RPMI8226 (cell line): ENCODE measurements at places on chromosomes 4 and X.

- no peak for DNase-seq
These were observed 79.4 kb downstream of the FTHL17 start for GRCh38 chrX:30992381-30992904.

DNA sequence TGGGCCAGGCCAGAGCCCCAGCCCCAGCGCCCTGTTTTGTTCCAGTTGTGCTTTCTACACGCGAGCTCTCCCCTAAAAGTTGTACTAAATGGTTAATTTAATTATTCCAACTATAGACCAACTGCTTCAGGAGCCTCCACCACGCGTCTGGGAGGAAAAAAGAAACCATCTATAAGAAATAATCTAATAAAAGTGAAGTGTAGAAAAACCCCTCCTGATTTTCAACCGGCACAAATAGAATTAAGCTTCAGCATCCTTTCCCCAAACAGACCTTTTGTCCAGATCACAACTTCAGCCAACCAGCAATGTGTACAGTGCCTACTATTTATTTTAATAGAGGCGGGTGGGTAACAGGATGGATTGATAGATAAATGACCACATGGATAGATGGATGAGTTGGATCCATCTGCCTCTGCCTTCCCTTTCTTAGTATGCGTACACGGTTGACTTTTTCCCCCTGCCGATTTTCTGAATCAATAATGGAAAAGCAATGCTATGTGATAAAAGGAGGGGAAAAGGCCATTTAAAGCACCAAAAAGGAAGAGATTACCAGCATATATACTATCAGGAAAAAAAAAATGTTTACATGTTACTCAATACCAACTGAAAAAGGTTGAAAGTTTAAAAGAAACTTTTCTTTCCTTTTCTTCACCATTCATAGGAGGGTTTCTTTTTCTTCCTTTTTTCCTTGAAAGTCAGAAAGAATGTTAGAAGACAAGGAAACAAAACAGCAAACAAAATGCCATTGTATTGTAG is 3.7 kb upstream of the PHOX2B start:
- no peak for DNase-seq

GRCh38 chr4:158722291-158722916 is 792 bp downstream of the PPID start:
- peak; percentile 21 for DNase-seq

DNA sequence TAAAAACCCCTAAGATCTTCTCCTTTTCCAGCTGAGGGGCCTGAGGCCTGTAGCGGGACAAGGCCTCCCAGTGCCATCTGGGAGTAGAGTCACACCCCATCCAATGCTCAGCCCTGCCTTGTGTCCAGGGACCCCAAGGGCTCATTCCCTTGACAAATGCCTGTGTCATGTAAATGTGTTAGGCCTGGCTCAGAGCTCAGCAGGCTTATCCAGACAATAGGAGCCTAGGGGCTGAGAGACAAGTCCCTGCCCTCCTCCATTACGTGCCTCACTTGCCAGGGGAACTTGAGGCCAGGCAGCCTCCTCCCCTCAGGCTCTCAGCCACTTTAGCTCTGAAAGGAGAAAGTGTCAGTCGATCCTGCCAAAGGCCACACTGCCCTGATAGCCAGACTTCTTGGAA is 166.8 kb upstream of the MAMLD1 start:
- DNase-seq, result no peak
